ENCODE measurements at places on chromosomes 5 and 9.
A peak's percentile ranks its signal among the peaks of the same experiment; 100 is the strongest.

GRCh38 chr5:111810112-111810511 lies 53.1 kb upstream of the NREP start:
- no peak for DNase-seq

GRCh38 chr5:121019106-121019505 lies 555.0 kb downstream of the PRR16 start:
- DNase-seq: no peak

GRCh38 chr5:124738681-124739633 lies 7.5 kb downstream of the ZNF608 start:
- DNase-seq: peak; percentile 43

GRCh38 chr9:121924700-121925099 lies 168.4 kb downstream of the TTLL11 start:
- DNase-seq: no peak

- DNase-seq: peak; percentile 50
Observed at GRCh38 chr5:78360924-78361630, 660 bp downstream of the SCAMP1 start.

GRCh38 chr9:136806067-136806466 lies 1.7 kb upstream of the RABL6 start:
- DNase-seq: no peak

GRCh38 chr5:112024221-112024620 lies 267.2 kb upstream of the NREP start:
- no peak for DNase-seq

DNA sequence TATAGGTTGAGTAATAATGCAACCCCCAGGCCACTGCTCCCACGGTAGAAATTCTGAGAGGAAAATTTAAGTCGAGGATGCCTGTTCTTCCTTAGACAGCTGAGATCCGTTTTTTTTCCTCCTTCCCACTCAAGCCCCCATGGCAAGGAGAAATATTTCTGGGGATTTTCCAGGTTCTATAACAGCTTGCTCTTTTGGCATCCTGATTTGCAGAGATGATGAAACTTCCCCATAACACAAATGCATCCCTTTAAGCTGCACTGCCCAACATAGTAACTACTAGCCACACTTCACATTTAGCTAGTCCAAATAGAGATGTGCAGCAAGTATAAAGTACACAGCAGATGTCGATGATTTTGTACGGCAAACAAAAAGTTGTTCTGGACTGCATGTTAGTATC lies 32.5 kb upstream of the GNA14 start:
- no peak for DNase-seq

DNA sequence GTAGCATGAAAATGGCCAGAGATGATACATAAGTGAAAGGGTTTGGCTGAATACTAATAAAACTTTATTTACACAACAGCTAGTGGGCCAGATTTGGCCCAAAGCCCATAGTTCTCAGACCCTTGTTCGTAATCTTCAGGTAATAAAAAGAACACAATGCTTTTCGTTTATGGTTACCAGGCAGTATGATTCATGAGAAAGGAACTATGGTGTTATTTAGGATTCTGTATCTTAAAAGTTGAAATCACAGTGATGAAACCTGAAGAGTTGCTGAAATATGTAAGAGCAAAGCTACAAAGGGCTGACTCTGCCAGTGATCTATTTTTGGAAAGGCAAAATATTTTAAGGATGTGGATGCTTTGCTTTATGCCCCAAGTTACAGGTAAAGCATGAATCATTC lies 192.7 kb downstream of the SMC2 start:
- DNase-seq: no peak

DNA sequence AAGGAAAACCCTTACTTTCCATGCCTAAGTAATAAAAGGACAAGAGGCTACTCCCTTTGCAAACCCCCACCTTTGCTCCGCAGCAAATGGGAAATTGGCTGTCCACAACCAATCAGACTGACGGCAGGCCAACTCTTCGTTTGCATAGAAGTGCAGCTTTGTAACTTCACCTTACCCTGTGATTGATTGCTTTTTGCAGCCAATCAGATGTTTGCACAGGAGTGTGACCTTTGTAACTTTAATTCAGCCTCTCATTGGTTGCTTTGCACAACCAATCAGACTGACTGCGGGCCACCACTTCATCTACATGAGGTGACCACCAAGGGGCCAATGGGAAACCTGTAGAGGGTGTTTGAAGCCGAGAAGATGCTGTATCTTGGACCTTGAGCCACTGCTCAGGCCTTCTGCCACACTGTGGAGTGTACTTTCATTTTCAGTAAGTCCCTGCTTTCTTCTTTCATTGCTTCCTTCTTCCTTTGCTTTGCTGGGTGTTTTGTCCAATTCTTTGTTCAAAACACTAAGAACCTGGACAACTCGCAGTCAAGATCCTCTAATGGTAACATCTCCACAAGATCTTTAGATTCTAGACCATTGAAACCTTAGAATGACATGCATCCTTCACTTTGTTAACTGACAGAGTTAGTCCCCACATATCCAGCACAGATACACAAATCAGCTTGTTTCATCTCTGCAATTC lies 51.3 kb upstream of the FREM1 start:
- DNase-seq: no peak

DNA sequence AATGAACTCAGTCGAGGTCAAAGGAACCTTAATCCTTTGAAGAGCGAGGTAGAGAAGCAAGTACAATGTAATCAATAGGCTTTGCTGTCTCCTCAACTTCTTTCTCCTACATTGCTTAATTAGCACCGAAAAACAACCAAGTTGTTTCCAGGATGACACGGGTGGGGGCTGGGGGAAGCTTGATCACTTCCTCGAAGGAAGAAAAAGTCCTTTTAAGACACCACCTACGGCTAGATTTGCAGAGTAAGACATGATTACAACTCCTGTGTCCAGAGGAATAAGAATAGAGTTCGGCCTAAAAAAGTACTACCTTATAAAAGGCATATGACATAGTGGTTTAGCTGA lies 811 bp upstream of the ARRDC3 start:
- peak; percentile 53 for DNase-seq

DNA sequence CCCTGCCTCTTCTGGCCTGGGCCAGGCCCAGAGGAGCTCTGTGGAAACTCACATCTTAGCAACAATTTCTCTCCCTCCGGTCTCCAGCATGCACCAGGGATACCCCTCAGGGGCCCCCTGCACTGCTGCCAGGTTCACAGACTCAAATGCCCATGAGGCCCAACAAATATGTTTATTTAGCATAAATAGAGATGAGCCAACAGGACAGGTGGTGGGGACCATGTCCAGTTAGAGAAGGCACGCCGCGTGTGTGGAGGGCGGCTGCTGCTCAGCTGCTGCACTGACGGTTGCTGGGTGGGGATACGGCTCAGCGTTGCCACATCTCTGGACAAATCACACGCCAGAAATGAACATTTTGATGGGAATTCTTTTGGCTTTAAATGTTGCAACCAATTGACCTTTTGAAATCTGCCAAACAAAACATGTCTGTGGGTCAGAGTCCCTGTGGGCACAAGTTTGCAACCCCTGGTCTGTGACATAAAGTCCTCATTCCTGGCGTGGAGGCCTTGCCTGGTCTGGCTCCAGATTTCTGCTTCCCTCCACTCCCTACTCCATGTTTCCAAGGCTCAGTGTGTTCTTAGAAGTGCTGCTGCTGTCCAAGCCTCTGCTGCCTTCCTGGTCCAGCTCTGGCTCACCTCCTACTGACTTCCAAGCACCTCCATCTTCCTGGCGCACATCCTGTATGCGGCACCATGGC lies 88.9 kb downstream of the AMBP start:
- DNase-seq: no peak

DNA sequence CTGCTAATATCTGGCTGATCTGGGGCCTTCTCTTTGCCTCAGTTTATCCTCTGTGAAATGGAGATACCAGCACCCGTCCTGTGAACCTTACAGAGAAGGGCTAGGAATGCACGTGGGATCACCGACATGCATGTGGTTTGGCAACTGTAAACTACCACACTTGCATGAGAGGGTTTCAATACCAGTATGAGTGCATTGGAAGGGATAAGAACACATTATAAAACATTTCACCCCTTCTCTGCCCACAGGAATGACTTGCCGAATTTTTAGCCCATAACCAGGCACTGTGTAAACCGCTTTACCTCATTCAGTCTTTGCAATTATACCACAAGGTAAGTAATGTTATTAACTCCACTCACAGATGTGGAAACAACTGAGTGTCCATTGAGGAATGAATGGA lies 8.9 kb upstream of the RAB14 start:
- no peak for DNase-seq

DNA sequence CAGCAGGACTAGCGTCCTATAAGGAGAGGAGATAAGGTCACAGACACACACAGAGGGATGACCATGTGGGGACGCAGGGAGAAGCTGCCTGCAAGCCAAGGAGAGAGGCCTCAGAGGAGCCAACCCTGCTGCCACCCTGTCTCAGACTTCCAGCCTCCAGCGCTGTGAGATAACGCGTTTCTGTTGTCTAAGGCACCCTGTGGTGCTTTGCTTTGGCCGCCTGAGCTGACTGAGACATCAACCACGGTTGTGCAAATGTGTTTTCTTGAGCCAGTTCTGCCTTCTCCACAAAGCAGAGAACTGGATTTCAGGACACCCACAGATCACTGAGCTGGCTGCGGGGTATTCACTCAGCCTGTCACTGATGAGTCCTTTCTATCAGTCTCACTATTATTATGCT lies 149.1 kb downstream of the NXNL2 start:
- no peak for DNase-seq

- peak; percentile 30 for DNase-seq
Observed at GRCh38 chr9:68955330-68955729, 58.6 kb downstream of the PRKACG start.

GRCh38 chr5:178203670-178204181 lies 607 bp upstream of the HNRNPAB start:
- no peak for DNase-seq

- DNase-seq: no peak
Observed at GRCh38 chr9:91073049-91073810, 271.6 kb downstream of the SYK start.

DNA sequence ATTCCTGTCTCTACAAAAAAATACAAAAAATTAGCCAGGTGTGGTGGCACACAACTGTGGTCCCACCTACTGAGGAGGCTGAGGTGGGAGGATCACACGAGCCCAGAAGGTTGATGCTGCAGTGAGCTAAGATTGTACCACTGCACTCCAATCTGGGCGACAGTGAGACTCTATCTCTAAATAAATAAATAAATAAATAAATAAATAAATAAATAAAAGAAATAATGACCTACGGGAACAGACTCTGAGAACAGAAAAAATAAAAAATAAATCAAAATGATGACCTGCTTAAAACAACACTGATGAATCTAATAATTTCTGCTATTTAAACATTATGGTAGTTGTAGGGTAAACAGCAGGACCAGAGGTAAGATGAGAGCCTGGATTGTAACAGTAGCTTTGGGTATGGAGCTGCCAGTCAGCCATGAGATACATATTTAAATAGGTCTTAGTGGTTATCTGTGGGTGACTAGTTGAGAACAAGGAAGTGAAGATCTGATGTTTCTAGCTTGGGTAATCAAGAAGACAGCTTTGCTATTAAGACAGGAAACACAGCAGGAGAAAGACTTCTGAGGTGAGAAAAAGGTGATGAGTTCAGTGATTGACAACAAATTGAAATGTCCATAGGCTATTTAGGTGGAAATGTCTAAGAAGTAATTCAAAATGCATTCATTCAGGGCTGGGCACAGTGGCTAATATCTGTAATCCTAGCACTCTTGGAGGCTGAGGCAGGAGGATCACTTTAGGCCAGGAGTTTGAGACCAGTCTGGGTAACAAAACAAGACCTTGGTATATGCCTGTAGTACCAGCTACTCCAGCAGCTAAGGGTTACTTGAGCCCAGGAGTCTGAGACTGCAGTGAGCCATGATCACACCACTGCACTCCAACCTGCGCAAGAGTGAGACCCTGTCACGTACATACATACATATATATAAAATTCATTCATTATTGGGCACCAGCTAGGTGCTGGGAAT lies 11.0 kb downstream of the RNF145 start:
- DNase-seq: peak; percentile 67

DNA sequence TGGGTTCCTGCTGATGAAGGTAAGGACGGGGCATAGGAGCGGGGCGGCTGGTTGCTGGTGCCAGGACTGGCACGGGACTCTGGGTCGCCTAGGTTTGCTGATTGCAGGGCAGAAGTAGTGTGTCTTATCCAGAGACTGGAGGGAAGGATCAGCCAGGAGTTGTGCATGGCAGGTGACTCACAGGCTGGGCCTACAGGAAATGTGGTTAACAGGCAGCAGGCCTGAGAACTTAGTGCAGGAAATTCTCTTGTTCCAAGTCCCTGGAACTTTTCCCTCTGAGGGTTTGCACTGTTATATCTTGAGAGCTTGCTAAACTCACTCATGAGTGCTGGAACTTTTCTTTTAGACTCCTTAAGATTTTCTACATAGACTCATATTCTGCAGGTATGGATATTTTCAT lies 95.1 kb downstream of the ANXA2R start:
- DNase-seq: no peak

- DNase-seq: no peak
Observed at GRCh38 chr5:115847290-115847689, 5.6 kb downstream of the AP3S1 start.

DNA sequence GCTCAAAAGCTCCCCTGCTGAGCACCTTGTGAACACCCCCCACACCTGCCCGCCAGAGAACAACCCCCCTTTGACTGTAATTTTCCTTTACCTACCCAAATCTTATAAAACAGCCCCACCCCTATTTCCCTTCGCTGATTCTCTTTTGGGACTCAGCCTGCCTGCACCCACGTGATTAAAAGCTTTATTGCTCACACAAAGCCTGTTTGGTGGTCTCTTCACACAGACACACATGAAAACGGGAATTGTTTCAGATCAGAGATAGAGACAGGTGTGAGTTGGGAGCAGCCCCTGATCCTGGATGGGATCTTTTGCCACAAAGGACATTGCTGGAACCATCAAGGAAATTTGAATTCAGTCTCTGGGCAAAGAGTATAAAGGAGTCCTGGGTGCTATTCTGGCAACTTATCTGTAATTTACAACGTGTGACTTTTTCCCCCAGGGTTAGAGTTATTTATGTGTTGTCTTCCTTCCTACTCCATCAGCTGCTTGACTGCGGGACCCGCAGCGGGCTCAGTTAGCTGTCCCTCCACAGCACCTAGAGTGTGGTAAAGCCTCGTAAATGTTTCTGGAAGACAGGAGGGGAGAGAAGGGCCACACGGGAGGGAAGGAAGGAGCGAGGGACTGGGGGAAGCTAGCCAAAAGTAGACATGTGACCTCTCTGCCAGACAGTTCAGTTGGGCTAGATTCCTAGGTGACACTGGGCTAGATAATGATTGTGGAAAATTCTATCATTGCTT lies 437.0 kb downstream of the ZNF608 start:
- DNase-seq: no peak

DNA sequence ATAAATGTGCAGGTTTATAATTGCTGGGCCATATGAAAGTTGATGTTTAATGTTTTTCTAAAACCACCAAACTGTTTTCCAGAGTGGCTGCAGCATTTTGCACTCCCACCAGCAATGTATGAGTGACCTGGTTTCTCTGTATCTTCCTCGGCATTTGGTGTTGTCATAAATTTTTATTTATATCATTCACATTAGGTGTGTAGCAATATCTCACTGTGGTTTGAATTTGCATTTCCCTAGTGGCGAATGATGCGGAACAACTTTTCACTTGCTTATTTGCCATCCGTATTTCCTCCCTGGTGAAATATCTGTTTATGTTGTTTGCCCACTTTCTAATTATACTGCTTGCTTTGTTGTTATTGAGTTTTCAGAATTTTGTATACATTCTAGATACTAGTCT lies 295.7 kb upstream of the TUT7 start:
- DNase-seq: no peak

GRCh38 chr5:122154491-122154890 lies 25.1 kb downstream of the ZNF474 start:
- DNase-seq: no peak

Measured in OCI-LY7 (cell line).